Germinal center (tissue), 1 donor: ENCODE measurements at places on chromosomes 1 and 21.

DNA sequence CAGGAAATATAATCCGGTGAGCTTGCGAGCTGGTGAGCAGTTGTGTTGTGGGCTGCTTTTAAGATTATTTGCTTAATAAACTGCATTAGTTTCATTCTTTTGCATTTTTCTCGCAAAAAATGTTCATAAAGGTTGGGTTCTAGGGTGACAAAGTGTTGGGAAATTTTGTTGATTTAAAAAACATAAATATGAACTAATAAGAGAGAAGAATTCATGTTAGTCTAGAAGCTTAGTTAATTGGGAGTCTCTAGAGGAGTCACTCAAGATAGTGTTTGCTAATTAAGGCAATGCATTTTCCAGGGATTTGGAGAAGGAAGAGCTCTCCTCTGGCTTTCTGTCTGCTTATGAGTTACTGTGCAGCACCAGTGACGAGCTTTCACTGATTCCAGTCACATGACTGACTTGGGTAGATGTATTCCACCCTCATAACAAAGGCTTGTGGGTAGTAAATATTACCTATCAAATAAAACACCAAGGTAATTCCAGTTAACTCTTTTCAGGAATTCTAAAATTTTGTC, 417.0 kb downstream of the PTBP2 start:
- DNase-seq = no peak

- no peak for DNase-seq
Measured at GRCh38 chr1:6065093-6065858, 19.6 kb downstream of the KCNAB2 start.

- no peak for DNase-seq
Measured at GRCh38 chr21:43829575-43830119, 35.4 kb upstream of the AGPAT3 start.

DNA sequence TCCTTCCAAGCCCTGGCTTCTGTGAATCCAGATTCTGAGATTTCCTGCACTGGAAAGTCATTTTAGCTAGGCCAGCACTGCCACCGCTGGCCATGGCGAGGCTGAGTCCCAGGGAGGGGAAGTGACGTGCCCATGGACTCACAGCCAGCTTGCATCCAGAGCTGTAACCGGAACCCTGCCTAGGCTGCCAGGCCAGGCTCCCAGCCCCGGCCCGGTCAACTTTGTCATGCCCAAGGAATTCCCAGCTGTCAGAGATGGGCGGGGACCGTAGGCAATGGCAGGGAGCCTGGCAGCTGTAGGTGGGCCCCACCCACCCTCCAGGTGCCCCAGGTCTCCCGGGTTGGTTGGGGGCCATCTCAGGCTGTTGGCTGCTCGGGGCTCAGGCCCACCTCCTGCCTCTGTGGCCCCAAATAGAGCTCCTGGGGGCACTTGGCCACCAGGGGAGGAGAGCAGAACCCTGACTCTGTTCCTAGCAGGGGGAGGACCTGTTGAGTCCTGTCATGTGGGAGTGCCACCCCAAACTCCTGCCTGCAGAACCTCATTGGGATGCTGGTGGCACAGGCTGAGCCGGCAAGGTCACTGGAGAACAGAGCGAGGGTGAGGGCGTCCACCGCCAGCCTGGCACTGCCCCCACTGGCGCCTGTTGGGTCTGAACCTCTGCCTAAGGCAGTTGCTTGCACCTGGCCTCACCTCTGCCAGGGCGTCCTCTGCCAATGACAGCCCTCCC, 57.8 kb downstream of the FOXO6 start:
- DNase-seq = no peak

DNA sequence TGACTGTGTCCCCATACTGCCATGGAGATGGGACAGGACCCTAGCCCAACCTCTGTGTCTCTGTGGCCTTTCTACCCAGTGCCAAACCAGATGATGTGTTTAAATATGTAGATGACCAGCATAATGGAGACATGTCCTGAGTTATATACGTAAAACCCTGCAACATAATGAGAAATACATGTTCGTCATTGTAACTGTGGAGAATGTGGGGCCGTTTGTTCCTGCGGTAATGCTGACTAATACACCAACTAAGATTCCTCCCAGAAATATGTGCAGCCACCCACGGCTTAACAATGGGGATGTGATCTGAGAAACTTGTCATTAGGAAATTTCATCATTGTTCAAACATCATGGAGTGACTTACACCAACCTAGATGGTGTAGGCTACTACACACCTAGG, 71.7 kb upstream of the SIM2 start:
- DNase-seq = no peak

- DNase-seq = no peak
Measured at GRCh38 chr1:180165509-180166435, 11.1 kb downstream of the QSOX1 start.

DNA sequence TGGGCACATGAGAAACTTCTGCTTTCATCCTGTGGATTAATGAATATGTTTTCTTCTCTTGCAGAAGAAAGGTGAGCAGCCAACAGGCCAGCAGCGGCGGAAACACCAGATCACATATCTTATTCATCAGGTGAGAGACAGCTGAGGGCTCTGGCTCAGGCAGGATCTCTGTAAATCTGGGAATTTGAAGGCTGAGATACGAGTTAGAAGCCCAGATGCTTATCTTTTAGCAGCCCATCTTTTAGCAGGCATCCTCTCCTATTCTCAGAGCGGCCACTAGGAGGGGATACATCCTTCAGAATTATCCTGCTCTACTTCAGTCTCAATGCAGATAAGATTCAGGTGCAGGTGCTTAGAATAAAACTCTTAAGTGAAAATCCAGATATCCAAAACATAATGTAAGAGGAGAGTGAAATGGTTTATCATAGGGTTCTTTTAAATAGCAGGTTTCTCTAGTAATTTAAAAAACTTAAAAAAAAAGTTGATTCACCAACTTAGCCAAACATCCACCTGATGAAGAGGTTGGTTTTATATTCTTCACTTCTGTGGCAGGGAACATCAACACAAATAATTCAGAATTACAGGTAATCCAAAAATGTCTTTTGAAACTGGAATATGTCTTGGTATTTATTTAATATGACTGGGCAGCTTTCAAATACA, 19.3 kb downstream of the SH2D2A start:
- DNase-seq = peak; percentile 64

GRCh38 chr1:203097001-203097400, 11.2 kb upstream of the MYOG start:
- DNase-seq = no peak

DNA sequence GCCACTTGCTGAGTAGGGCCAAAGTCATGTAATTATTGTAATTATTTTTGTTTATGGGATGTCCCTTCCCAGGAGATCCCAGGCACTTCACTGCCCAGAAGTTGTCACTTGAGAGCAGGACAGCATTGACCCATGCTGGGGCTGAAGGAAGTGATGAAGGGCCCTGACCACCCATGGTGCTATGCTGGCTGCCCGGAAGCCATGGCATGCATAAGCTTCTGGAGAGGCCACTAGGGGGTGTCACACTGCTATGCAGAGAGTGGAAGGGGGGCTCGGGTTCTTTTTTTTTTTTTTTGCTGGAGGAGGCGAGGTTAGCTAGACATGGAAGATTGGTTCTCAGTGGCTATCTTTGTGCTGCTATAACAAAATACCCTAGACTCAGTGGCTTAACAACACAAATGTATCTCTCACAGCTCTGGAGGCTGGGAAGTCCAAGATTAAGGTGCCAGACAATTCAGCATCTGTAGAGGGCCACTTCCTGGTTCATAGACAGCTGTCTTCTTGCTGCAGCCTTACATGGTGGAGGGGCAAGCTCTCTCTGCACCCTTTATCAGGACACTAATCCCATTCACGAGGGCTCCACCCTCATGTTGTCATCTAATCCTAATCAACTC, 84.9 kb downstream of the CNIH3 start:
- peak; percentile 24 for DNase-seq

GRCh38 chr21:26758083-26758880, 86.9 kb downstream of the ADAMTS1 start:
- no peak for DNase-seq

DNA sequence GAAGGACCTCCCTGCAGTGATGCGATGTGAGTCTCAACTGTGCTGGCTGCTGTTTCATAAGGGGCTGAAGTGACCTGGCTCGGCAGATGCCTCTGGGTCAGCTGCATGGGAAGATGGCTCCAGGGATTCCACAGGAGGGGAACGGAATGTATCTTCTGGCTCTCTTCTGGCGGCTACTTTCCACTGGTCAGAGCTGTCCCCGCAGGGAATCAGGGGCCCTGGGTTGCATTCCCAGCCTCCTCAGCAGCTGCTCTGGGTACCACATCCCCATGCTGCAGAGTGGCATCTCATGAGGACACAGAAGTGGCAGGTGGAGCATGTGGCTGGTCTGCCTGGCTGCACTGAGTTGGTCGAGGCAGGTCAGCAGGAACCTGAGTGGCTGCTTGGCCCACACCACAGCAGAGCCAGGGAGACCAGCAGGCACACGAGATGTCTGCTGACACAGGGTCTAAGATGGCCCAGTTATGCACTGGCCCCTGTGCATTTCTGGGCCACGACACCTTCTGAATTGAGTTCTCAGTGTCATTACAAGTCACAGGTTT, 42.8 kb downstream of the POFUT2 start:
- DNase-seq = no peak

GRCh38 chr1:85579622-85580021, 939 bp upstream of the CCN1 start:
- DNase-seq = no peak

DNA sequence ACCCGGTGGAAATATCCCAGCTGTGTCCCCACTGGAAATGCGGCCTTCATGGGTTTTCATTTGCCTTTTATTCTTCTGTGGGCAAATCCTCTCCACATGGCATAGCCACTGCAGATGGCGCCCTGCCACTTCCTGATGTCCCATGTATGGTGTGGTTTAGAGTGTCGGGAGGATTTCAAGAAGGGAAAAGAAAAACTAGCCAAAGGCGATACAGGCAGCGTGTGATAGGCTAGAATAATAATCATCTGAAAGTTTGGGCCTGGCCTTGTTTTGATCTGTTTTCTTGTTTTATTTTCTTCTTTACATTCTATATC, 123.6 kb downstream of the PEX14 start:
- no peak for DNase-seq

GRCh38 chr1:2238361-2239012, 10.4 kb downstream of the SKI start:
- DNase-seq = no peak

GRCh38 chr1:212749821-212750535, 41.6 kb downstream of the NSL1 start:
- DNase-seq = peak; percentile 34
